ENCODE measurements at places on chromosomes 1 and 21.

GRCh38 chr1:151942882-151943281 is 33.6 kb upstream of the THEM4 start:
- DNase-seq = no peak

DNA sequence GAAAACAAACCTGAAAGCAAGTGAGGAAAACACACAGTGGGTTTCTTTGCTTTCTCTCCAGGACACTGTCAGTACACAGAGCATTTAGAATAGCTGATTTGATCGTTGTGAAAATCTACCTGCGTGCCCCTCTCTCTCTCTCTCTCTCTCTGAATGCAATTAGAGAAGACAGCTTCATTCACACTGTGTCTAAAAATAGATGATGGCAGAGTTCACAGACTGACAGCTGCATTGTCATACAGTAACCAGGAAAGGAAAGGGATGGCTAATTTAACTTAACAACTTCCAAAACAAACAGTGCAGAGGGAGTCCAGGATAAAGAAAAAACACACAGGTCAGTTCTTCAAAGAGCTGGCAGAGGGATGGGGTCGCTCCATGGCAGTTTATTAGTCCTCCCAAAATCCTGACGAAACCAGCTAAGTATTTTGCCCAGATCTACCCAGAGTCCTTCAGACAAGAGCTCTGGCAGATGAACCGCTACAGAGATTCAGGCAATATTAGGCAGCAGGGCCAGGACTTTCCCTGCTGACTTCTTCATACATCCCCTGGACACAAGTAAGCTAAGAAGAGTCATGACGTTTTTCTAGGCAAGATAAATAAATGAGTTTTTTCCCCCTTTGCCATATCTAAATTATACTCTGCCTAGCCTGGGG is 58.9 kb downstream of the WLS start:
- no peak for DNase-seq

DNA sequence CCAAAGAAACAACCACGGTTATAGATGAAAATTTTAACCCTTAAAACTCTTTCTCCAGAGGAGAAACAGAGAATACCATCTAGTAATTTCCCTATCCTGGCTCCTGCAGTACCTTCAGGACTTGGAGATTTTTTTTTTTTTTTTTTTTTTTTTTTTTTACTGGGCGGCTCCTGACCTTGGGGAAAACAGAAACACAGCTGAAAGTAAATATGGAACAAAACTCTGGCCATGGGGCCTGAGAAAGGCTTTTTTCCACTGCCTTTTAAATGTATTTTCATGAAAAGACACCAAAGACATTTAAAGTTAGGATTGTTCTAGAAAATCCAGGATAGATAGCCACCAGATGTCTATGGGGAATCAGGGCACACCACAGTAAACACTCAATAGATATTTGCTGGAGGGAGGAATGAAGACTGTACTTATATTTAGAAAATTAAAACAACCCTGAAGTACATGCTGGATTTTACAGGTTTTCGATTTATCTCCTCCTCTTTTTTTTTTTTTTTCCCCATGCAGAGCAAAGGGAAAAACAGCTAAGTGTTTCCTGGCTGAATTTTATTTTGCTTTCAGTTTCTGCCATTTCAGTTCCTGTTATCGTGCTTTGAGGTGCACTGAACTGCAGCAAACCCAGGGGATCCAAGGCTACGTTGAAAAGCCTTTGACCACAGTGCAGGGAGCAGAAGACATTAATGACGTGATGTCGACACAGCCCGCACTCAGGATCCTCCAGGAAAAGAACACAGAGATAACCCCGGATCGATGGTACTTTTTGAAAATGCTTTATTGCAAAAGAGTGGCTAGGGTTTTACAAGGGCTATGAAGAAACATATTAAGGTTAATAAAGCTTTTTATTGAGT is 35.7 kb upstream of the CNN3 start:
- no peak for DNase-seq

- DNase-seq = no peak
Observed at GRCh38 chr1:230124186-230125128, 57.4 kb downstream of the GALNT2 start.

- no peak for DNase-seq
Observed at GRCh38 chr1:31335007-31335406, 37.9 kb downstream of the FABP3 start.
